ENCODE measurements at places on chromosomes 2 and 18. TPM values are rescaled to one million over a fixed set of nuclear protein-coding genes. Genes with fewer than 3 reads are reported as not detected.
A peak's percentile ranks its signal among the peaks of the same experiment; 100 is the strongest.

Gene PRSS56
- total RNA-seq, result not detected

- no peaks in the 10 kb centered on the region for H3K36me3 ChIP-seq
- no peak overlapping the region for H3K27ac ChIP-seq
- no peaks in the 10 kb centered on the region for H3K27me3 ChIP-seq
- DNase-seq, result no peak
Observed at GRCh38 chr2:198930170-198930569, 527.6 kb downstream of the SATB2 start.

Gene KLHL30
- not detected for total RNA-seq

DNA sequence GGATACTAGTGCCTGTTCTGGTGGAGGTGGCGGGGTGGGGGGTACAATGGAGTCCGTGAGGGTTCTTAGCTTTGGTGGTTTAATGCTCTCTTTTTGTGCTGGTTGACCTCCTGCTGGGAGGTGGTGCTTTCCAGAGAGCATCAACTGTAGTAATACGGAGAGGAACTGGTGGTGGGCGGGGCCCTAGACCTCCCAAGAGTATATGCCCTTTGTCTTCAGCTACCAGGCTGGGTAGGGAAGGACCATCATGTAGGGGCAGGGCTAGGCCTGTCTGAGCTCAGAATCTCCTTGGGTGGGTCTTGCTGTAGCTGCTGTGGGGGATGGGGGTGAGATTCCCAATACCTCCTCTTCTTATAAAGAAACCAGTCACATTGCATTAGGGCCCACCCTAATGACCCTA, 27.1 kb downstream of the CAMKMT start:
- no peak overlapping the region for H3K27ac ChIP-seq
- no peak for DNase-seq
- H3K27me3 ChIP-seq, result no peaks in the 10 kb centered on the region
- no peak overlapping the region for H3K4me3 ChIP-seq
- peaks cover 2% of the 10 kb centered on the region for H3K4me1 ChIP-seq
- peaks cover 23% of the 10 kb centered on the region for H3K36me3 ChIP-seq

GRCh38 chr2:71277147-71277475, 50.2 kb upstream of the PAIP2B start:
- H3K27ac ChIP-seq, result no peak overlapping the region
- H3K27me3 ChIP-seq, result peaks cover 74% of the 10 kb centered on the region
- no peak for DNase-seq
- H3K36me3 ChIP-seq, result no peaks in the 10 kb centered on the region
- H3K4me1 ChIP-seq, result peaks cover 9% of the 10 kb centered on the region
- H3K4me3 ChIP-seq, result peak overlapping the region; percentile 72

Gene FEV
- total RNA-seq, result not detected

Gene CDH2
- 0.07 TPM for total RNA-seq

DNA sequence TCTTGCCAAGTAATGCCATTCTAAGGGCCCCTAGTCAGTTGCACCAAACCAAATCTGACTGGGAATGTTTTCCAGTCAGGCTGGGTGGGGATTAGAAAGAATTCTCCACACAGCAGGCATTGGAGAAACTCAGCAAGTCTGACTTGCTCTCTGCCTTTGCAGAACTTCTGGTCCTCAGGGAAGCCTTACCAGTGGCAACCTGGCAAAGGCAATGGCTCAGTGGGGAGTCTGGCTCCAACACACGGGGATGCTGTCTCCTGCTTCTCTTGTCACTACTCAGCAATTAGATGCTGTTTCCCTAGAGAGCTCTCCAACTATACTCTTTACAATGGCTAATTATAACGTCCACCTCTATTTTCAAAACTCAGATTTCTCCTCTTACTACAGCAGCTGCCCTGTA, 810.7 kb downstream of the LRRTM4 start:
- H3K36me3 ChIP-seq, result no peaks in the 10 kb centered on the region
- H3K4me3 ChIP-seq, result no peak overlapping the region
- H3K27me3 ChIP-seq, result no peaks in the 10 kb centered on the region
- no peak overlapping the region for H3K27ac ChIP-seq

Gene MC4R
- total RNA-seq, result not detected

GRCh38 chr2:100270381-100271146, 51.7 kb downstream of the LONRF2 start:
- no peak for DNase-seq
- H3K4me1 ChIP-seq, result peaks cover 6% of the 10 kb centered on the region
- peaks cover 7% of the 10 kb centered on the region for H3K27me3 ChIP-seq

GRCh38 chr2:226551522-226552250, 247.9 kb downstream of the IRS1 start:
- H3K36me3 ChIP-seq, result no peaks in the 10 kb centered on the region
- no peak overlapping the region for H3K4me3 ChIP-seq
- H3K27ac ChIP-seq, result no peak overlapping the region
- no peaks in the 10 kb centered on the region for H3K4me1 ChIP-seq

Gene ZNF24
- 51.5 TPM for total RNA-seq

Gene FAM237A
- not detected for total RNA-seq

Gene MEIS1
- not detected for total RNA-seq

Gene SCN3A
- total RNA-seq, result not detected

DNA sequence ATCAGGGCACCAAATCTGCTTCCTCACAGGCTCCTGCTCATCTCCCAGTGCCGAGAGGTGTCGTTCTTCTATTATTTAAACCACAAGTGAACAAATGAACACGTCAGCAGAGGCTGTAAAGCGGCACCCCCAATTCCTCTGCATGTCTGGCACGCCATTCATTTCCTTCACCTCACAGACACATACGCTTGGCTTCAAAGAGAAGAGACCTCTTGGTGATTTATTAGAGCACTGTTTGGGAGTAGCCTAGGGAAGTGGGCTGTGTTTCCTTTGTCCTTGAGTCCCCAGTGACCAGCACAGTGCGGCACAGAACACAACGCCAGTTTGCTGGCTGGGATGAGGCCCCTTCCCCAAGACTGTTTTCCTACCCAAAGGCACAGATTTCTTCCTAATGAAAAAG, 184.3 kb upstream of the REV1 start:
- no peaks in the 10 kb centered on the region for H3K4me1 ChIP-seq
- DNase-seq, result no peak
- no peak overlapping the region for H3K27ac ChIP-seq
- H3K27me3 ChIP-seq, result no peaks in the 10 kb centered on the region
- no peaks in the 10 kb centered on the region for H3K36me3 ChIP-seq

DNA sequence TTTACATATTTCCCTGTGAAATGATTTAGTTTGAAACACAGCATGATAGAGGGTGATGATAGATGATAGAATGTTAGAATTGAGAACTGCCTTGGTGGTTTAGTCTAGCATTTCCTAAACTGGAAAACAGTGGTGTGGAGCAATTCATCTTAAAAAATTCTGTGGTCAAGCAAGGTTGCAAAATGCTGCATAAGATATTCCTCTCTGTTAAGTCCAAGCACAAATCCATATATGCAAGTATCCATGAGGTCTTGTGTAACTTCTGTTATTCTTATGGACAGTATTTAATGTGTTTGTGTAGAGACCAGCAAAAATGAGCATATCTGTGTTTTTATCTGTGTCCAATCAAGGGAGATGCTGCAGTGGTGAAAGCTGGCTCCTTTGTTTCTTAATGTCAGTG, 30.0 kb downstream of the CPS1 start:
- H3K4me1 ChIP-seq, result no peaks in the 10 kb centered on the region
- H3K27me3 ChIP-seq, result no peaks in the 10 kb centered on the region
- H3K36me3 ChIP-seq, result no peaks in the 10 kb centered on the region
- H3K27ac ChIP-seq, result no peak overlapping the region
- no peak overlapping the region for H3K4me3 ChIP-seq

DNA sequence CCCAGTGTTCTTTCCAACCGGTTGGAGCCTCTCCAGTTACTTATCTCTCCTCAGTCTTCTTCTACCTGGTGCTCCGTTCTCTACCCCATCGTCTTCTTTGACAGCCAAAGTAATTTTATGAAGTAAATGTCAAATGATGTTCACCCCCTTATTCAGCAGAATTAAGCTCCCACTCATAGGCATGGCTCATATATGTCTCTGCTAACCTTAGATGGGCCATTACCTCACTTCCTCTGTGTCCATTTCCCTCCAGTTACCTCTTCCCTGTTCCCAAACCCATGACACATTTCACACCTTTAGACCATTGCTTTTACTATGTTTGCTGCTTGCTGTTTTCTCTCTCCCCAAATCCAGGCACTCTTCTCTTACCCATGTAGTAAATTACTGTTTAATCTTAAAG, 607.0 kb downstream of the RNF144A start:
- DNase-seq, result no peak
- H3K27ac ChIP-seq, result peak overlapping the region; percentile 88
- peak overlapping the region; percentile 46 for H3K4me3 ChIP-seq

DNA sequence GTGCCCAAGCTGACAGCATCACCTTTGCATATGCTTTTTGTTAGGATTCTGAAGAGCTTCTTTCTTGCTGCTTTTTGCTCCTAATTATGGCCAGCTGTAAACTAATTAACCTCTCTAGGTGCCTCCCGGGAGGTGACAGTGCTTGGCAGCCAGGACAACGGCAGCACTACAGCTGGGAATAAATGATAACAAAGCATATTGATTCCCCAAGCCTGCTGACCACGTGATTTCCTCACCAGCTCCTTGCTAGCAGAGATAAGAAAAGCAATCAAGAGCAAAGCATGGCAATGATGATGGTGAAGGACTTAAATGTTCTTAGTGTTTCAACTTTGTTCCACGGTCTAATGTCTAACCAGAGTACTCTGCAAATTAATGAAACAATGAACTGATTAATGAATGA, 1074.4 kb upstream of the GYPC start:
- no peak overlapping the region for H3K27ac ChIP-seq
- H3K36me3 ChIP-seq, result no peaks in the 10 kb centered on the region
- no peak overlapping the region for H3K4me3 ChIP-seq
- no peaks in the 10 kb centered on the region for H3K27me3 ChIP-seq
- H3K4me1 ChIP-seq, result no peaks in the 10 kb centered on the region

- peaks cover 62% of the 10 kb centered on the region for H3K4me1 ChIP-seq
- H3K36me3 ChIP-seq, result peaks cover 27% of the 10 kb centered on the region
- H3K27ac ChIP-seq, result peak overlapping the region; percentile 90
- no peak for DNase-seq
Observed at GRCh38 chr2:239328351-239329191, 72.2 kb downstream of the HDAC4 start.

DNA sequence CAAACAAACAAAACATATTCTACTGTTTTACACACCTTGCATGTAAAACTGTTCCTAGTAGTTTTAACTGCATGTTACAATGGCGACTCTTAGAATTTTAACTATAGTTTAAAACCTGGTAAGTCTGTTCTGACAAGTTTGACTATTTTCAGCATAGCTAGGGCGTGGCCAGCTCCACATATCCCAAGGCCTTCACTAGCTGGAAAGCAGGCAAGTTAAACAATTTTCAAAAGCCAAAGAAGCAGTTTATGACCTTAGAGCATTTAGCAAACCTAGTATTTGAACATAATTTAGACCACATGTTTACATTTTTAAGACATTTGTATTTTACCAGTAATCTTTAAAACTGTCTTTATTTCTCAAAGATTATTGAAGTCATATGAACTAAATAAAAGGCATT, 402.8 kb upstream of the SYT4 start:
- no peaks in the 10 kb centered on the region for H3K4me1 ChIP-seq
- H3K27ac ChIP-seq, result no peak overlapping the region

- no peak for DNase-seq
- H3K4me1 ChIP-seq, result no peaks in the 10 kb centered on the region
- H3K36me3 ChIP-seq, result no peaks in the 10 kb centered on the region
- no peak overlapping the region for H3K4me3 ChIP-seq
Observed at GRCh38 chr2:66839551-66840320, 404.8 kb downstream of the MEIS1 start.

- DNase-seq, result no peak
- peaks cover 20% of the 10 kb centered on the region for H3K4me1 ChIP-seq
- H3K4me3 ChIP-seq, result no peak overlapping the region
- no peaks in the 10 kb centered on the region for H3K36me3 ChIP-seq
- H3K27me3 ChIP-seq, result peaks cover 8% of the 10 kb centered on the region
Observed at GRCh38 chr2:174007010-174007409, 41.8 kb upstream of the SP3 start.

GRCh38 chr2:173419506-173419905, 64.8 kb downstream of the CDCA7 start:
- no peak overlapping the region for H3K27ac ChIP-seq
- H3K36me3 ChIP-seq, result no peaks in the 10 kb centered on the region
- no peaks in the 10 kb centered on the region for H3K4me1 ChIP-seq
- peaks cover 18% of the 10 kb centered on the region for H3K27me3 ChIP-seq
- no peak for DNase-seq

- H3K27ac ChIP-seq, result no peak overlapping the region
- no peak for DNase-seq
- no peak overlapping the region for H3K4me3 ChIP-seq
- peaks cover 1% of the 10 kb centered on the region for H3K4me1 ChIP-seq
- H3K27me3 ChIP-seq, result peaks cover 6% of the 10 kb centered on the region
- H3K36me3 ChIP-seq, result no peaks in the 10 kb centered on the region
Observed at GRCh38 chr2:160901613-160902012, 258.6 kb upstream of the TANK start.

Gene NTSR2
- not detected for total RNA-seq

GRCh38 chr2:173715441-173715840, 249.7 kb downstream of the SP3 start:
- H3K27ac ChIP-seq, result no peak overlapping the region
- peaks cover 3% of the 10 kb centered on the region for H3K27me3 ChIP-seq
- DNase-seq, result no peak
- H3K4me3 ChIP-seq, result no peak overlapping the region
